GM12864 (cell line): ENCODE measurements at places on chromosomes 6 and 20.

- no peak for DNase-seq
Measured at GRCh38 chr6:77368660-77369313, 94.5 kb downstream of the HTR1B start.

GRCh38 chr6:73073238-73073637, 152.1 kb downstream of the KHDC1L start:
- DNase-seq: no peak

GRCh38 chr6:15076565-15076964, 169.3 kb upstream of the JARID2 start:
- no peak for DNase-seq

- DNase-seq: no peak
Measured at GRCh38 chr6:42028234-42029061, 21.9 kb upstream of the TAF8 start.

DNA sequence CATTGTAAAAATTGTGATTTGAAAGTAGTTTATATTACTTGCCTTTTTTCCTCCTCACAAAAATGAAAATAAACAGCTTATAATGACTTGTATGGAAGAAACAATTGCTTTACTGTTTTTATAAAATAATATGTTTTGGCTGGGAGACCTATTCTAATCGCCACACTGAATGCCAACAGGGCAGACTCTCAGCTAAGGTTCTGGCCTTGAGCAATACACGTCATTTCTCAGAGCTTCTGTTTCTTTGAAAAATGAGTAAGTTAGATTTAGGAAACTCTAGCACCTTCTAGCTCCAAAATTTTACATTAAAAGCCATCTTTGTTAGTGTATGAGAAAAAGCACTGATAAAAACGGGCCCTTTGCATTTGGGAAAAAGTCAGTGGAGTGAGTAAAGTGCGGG, 166.6 kb downstream of the ARID1B start:
- no peak for DNase-seq

DNA sequence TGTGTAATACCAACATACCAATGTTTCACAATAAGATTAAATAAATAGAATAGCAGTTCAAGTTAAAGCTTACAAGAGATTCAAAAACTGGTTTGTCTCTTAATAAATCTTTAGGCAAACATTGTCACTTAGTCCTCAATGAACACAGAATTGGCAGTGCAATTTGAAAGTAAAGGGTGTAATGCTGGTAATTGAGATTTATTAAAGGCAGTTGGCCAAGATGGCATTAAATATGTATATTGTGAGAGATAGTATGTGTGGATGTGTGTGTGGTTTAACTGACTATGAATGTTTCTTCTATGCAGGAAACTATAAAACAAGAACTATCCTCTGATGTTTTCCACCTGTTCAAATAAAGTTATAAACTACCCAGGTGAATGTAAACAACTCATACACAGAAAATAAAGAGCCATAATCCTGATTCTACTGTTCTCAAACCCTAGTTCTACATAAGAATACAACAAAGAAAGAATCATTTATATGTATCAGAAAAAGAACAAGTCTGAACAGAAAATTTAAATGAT, 267.9 kb upstream of the PTCHD4 start:
- DNase-seq: no peak
